ENCODE measurements at places on chromosomes 4 and X.

DNA sequence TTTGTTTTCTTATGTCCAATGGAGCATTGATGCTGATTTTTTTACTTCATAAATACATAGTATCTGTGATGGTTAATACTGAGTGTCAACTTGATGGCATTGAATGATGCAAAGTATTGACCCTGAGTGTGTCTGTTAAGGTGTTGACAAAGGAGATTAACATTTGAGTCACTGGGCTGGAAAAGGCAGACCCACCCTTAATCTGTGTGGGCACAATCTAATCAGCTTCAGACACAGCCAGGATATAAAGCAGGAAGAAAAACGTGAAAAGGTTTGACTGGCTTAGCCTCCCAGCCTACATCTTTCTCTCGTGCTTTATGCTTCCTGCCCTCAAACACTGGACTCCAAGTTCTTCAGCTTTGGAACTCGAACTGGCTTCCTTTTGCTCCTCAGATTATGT is 230.6 kb upstream of the SPRY1 start:
- DNase-seq: no peak

- DNase-seq: no peak
Measured at GRCh38 chrX:10175319-10175871, 18.6 kb downstream of the CLCN4 start.

- DNase-seq: peak; percentile 68
Measured at GRCh38 chrX:140040386-140040785, 75.1 kb upstream of the CXorf66 start.

DNA sequence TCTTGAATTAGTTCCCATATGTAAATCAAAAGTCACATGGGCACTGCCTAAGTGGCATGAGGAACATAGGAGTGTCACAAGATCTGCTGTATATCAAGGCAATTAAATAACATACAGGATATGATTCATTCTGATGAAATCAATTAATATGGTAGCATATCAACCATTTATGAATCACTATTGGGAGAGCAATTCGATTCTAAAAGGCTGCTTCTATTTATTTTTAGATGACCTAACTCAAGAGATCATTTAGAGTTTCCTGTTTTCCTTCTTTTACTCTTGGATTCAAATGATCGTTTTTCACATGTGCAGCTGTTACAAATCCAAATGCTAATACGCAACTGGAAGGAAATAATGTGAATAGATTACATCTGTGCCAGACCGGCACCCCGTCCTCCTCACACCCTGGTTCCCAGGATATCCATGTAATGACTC is 81.9 kb downstream of the HCCS start:
- no peak for DNase-seq

- DNase-seq: no peak
Measured at GRCh38 chr4:185773419-185773818, 38.6 kb downstream of the SORBS2 start.

- DNase-seq: no peak
Measured at GRCh38 chr4:779555-779954, 46.4 kb downstream of the CPLX1 start.

- peak; percentile 78 for DNase-seq
Measured at GRCh38 chr4:19382993-19383756, 868.5 kb upstream of the SLIT2 start.

DNA sequence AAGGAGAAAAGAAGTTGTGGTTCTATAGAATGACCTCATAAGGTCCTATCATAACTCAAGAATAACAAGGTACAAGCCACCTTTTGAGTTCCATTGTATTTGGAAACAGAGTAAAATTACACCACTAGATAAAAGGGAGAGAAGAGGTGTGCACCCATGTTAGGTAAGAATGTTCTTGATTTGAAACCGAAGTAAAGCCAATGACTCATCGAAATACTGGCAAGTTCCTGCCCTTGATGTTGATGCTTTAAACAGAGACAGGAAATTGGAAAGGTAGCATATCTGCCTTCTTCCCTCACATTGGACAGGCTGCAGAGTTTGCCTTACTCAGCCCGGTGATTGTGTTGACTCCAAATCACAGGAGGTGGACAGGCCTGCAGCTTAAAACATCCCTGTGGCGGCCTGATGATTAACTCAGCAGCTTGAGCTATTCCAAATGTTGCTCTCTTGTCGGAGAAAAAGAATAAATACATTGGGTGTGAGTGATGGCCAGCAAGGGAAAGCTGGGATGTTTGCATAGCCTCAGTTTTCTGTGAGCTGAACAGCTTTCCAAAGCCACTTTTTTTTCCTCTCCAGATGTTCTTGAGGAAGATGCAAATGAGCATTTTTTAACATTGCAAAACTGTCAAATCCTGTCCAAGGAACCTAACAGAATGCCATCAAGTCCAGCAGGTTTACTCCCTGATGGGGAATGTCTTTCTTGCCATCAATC is 321.1 kb downstream of the NKX6-1 start:
- no peak for DNase-seq

DNA sequence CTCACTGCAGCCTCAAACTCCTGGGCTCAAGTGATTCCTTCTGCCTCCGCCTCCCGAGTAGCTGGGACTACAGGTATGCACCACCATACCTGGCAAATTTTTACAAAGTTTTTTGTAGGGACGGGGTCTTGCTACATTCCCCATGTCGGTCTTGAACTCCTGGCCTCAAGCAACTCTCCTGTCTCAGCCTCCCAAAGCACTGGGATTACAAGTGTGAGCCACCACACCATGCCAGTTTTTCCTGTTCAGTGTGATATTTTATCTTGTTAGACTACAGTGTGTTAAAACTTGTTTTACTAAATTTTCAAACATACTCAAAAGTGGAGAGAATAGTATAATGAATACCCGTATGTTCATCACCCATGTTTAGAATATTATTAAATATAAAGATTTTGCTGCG is 12.1 kb downstream of the HPRT1 start:
- no peak for DNase-seq

DNA sequence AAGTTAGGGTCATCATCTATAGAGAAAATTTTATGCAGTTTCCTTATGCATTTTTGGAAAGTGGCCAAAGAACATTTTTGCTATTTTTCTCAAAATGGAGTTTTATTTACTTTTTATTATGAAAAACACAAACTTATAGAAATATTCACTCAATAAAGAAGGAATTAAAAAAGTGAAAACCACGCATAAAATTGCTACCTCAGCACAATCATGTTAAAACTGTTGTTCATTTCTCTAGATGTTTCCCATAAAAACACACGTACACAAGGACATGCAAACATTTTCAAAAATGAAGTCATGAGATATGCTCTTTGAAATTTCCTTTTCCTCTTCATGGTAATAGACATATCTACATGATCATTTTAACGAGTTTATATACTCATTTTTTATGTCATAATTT is 536.8 kb upstream of the MAGEB18 start:
- no peak for DNase-seq

- peak; percentile 81 for DNase-seq
Measured at GRCh38 chr4:107824350-107825071, at the start of gene SGMS2. Gene SGMS2 (plus strand): TSS chr4:107824932. CDS start chr4:107895554, 70,622 bp downstream.

- no peak for DNase-seq
Measured at GRCh38 chr4:175540151-175540550, 271.9 kb downstream of the GPM6A start.

- no peak for DNase-seq
Measured at GRCh38 chrX:134443020-134443419, 16.9 kb upstream of the HPRT1 start.

- DNase-seq: no peak
Measured at GRCh38 chr4:6916587-6917460, 7.2 kb downstream of the TBC1D14 start.

DNA sequence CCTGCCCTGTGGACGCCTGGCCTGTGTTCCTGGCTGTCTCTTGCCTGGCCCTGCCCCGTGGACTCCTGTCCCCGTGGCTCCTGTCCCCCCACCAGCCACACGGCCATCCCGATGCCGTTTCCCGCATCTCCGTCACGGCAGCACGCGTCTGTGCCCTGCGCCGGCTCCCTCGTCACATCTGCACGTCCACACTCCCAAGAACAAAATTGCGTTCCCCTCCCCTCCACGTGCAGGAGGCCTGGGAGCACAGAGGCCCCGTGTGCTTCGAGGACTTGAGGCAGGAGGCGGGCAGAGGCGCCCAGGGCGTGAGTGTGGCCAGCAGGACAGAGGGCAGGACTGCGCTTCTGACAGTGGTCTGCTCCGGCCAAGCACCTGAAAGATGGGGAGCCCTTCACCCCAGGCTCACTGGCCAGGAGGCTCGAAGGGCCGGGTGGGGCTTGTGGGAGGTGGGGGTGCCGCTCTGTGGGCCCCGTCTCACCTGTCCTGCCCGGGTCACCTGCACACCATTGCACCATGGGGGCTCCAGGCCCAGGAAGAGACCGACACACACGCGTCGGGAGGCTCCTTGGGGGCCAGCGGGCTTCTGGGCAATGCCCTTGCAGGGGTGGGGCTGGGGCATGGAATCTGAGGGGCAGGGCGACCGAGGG is 17.3 kb downstream of the FGFRL1 start:
- DNase-seq: no peak

DNA sequence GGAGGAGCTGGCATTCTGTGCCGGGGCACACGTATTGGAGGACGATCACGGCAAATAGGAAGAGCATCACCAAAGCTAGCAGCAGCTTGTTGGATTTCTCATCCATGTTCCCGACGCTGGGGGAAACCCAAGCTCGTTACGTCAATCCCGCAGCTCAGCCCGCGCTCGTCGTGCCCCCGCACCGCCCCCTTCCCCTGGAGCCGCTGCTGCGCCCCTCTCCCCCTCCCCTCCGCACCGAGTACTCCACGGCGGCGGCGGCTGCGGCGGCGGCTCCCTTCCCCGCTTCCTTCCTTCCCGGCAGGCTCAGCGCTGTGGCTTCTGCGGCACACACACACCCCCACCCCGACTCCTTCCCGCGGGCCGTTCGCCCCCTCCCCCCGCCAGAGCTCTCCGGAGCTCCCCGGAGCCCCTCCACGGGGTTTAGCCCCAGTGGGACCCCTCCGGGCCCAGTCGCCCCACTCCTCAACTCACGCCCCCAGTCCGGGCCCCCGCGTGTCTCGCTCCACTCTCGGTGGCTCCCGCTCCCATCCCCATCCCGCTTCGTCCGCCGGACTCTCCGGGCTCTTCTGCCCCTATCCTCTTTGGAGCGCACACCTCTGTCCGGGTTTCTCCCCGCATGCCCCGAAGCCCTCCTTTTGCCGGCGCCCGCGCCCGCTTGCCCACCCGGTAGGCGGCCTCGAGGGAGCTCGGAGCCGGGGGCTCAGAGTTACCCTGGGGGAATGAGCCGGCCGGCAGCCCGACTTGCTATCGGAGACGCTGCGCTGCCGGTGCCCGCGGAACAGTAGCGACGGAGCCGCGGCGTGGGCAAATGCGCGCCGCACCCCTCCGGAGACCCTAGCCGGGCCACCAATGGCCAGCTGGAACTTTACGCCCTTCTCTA is 978 bp downstream of the HS6ST2 start:
- no peak for DNase-seq

Measured in RCC 7860 (cell line).